ENCODE measurements at places on chromosomes 2 and 18.

DNA sequence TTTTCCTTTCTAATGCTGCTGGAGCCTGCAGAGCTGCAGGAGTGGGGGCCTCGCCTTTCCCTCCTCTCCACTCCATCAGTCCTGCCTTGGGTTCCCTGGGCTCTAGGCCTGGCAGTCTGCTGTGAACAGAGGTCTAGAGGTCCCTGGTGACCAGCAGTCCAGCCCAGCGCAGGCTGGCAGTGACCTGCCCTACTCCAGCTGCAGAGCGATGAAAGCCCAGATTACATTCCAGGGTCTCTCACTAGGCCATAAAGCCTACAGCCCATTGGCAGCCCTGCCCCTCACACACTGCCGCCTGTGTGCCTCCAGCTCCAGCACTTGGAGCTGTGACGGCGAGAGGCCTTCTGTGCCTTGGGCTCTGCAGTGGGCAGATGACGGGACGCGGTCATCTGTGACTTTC, 14.8 kb upstream of the MAL start:
- DNase-seq, result no peak

- DNase-seq, result peak; percentile 62
These were observed 53.6 kb upstream of the HNMT start for GRCh38 chr2:137910641-137911040.

GRCh38 chr2:207833251-207833751, 63.6 kb upstream of the FZD5 start:
- DNase-seq, result no peak

DNA sequence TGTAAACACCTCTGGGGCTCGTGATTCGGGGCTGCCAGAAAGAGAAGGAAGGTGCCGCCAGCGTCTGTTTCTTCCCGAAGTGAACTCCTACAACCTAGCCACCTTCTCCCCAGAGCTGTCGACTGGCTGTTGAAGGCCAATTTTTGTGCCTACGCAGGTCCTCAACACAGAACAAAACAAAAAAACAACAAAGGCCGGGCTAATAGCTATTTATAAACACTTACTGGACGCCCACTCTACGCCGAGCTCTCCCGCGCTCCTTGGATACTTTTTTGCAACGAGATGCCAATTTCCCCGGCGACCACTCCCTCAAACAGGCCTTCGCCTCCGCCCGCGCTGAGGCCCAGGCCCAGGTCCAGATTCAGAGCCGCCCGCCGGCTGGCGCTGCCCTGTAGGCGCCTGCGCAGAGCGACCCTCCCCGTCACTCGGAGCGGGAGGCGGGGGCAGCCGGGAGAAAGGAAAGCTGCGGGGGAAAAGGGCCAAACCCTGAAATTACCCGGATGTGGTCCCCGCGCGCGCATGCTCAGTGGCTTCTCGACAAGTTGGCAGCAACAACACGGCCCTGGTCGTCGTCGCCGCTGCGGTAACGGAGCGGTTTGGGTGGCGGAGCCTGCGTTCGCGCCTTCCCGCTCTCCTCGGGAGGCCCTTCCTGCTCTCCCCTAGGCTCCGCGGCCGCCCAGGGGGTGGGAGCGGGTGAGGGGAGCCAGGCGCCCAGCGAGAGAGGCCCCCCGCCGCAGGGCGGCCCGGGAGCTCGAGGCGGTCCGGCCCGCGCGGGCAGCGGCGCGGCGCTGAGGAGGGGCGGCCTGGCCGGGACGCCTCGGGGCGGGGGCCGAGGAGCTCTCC, at the start of gene SMAD4:
SMAD4 (plus strand) TSS at position 520 of the 843 bp plus-strand sequence. CDS start 16,834 bp downstream, outside the sequence.
- DNase-seq, result peak; percentile 97

DNA sequence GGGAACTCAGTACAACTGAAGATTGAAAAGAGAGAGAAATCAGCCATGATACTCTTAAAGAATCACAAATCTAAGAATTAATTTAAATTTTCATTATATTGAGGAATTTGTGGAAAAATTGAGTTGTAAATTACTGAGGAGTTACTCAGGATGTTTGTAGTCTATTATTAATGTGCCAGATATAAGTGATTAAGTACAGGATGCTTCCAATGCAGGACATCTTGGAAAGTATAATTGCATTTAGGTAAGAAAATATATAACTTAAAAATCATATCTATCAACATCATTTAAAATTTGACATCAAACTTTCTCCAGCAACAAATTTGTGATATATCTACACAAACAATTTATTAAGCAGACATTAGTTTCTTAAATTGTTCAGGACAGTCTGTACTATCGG, 1.3 kb downstream of the CALCRL start:
- no peak for DNase-seq

- DNase-seq, result peak; percentile 54
These were observed 119.6 kb upstream of the ARL5A start for GRCh38 chr2:151947813-151948165.

All from myocyte (in vitro differentiated cells).